Effector memory CD8-positive, alpha-beta T cell (primary cell): ENCODE measurements at places on chromosomes 7 and 10.

- no peak overlapping the region for H3K27ac ChIP-seq
- DNase-seq, result no peak
- H3K27me3 ChIP-seq, result peaks cover 36% of the 10 kb centered on the region
- no peak overlapping the region for H3K4me3 ChIP-seq
These were observed 296.0 kb upstream of the MKI67 start for GRCh38 chr10:128422190-128422589.

DNA sequence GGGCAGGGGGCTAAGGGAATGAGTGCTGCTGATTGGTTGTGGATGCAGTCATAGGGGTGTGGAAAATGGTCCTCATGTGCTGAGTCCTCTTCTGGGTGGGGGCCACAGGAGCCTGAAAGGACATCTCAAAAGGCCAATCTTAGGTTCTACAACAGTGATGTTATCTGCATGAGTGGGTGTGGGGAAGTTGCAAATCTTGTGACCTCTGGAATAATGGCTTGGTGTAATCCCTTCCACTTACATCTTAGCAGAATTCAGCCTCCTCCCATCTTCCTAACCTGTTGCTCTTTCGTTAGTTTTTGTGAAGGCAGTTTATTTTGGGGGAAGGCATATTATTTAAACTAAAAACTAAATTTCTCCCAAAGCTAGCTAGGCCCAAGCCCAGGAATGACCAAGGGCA lies 42.0 kb upstream of the OIT3 start:
- H3K36me3 ChIP-seq, result no peaks in the 10 kb centered on the region
- H3K27me3 ChIP-seq, result no peaks in the 10 kb centered on the region
- H3K4me1 ChIP-seq, result no peaks in the 10 kb centered on the region
- H3K27ac ChIP-seq, result no peak overlapping the region
- no peak overlapping the region for H3K4me3 ChIP-seq

DNA sequence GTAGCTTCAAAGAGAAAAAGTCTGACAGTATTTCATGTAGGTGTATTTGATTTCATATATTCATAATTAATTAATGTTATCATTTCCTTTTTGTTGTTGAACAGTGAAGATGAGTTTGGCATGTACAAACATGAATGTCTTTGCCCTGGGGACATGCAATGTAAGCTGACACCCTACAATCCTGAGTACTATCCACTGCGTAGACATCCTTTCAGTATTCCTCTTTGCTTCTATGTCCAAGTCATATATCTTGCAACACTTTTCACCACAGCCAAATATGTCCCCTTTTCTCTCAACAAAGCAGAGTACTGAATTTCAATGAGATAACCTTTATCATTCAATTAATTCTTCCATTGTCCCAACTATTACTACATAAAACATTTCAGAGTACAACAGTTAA lies 93.6 kb downstream of the GPR37 start:
- H3K4me1 ChIP-seq, result no peaks in the 10 kb centered on the region
- no peaks in the 10 kb centered on the region for H3K36me3 ChIP-seq
- H3K27me3 ChIP-seq, result no peaks in the 10 kb centered on the region
- no peak overlapping the region for H3K27ac ChIP-seq
- no peak overlapping the region for H3K4me3 ChIP-seq

DNA sequence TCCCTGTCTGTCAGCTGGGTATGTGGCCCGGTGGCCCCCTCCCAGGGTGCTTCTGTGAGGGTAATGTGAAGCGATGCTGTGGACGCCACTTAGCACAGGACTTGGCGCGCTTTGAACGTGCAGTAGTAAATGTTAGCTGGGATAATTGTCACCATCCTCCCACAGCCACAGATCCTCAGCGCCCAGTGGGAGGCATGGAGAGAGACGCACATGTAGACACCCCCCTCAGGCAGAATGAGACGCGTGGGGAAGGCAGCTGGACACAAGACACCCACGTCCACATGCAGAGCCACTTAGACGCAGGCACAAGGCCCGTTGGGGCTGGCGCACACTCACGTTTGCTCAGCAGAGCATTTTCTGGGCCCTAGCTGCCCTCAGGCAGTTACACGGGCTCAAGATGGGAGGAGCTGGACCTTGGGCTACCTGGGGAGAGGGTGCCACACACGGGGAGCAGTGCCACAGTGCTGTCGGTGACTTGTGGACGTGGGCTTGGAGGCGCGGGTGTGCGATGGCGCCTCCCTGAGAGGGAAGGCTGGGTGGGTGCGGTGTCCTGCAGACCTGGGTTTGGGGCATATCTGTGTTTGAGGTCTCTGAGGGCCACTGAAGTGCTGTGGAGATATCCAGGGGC lies 26.4 kb downstream of the ADCYAP1R1 start:
- H3K4me1 ChIP-seq, result no peaks in the 10 kb centered on the region
- H3K27me3 ChIP-seq, result peaks cover 6% of the 10 kb centered on the region
- no peak for DNase-seq

- no peak overlapping the region for H3K4me3 ChIP-seq
- no peak overlapping the region for H3K27ac ChIP-seq
- no peak for DNase-seq
- H3K27me3 ChIP-seq, result no peaks in the 10 kb centered on the region
These were observed 200.1 kb upstream of the FOXP2 start for GRCh38 chr7:114214466-114214865.

DNA sequence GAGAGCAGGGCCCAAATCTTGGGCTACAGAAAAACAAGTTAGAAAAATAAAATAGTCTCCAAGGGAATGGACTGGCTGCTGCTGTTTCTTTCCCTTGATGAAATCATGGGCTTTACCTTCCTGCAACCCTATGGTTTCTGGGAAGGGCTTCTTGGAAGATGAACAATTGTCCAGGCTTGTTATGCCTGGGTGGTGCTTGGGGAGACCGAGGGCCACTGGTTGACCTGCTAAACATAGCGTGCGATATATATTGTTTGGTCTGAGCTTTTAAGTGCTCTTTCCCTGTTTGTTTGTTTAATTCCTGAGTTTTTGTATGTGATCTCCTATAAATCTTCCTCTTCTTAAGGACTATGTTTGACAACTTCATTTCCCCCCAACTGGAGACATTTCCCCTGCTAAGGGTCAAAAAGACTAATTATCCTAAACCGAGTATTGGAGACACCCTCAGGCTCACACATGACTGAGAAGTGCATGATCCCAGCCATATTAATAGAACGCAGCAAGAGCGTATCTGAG lies 37.9 kb downstream of the SLC25A28 start:
- H3K4me1 ChIP-seq, result no peaks in the 10 kb centered on the region
- peaks cover 50% of the 10 kb centered on the region for H3K27me3 ChIP-seq
- H3K4me3 ChIP-seq, result no peak overlapping the region
- no peak for DNase-seq
- no peak overlapping the region for H3K27ac ChIP-seq

- peaks cover 13% of the 10 kb centered on the region for H3K36me3 ChIP-seq
- H3K4me1 ChIP-seq, result peaks cover 15% of the 10 kb centered on the region
- H3K27ac ChIP-seq, result no peak overlapping the region
- no peak overlapping the region for H3K4me3 ChIP-seq
- H3K27me3 ChIP-seq, result no peaks in the 10 kb centered on the region
- no peak for DNase-seq
These were observed 39.3 kb downstream of the SPDYE5 start for GRCh38 chr7:75531359-75531821.

DNA sequence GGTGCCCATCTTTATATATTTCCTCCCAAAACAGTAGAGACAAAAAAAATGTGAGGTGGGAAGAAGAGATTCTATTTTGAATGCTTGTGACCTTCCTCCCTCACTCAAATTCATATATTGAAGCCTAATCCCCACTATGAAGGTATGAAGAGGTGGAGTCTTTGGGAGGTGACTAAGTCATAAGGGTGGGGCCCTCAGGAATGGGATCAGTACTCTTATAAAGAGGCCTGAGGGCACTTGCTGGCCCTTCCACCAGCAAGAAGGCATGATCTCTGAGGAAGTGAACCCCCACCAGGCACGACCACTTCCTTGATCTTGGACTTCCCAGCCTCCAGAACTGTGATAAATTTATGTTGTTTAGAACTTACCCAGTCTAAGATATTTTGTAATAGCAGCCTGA lies 517.2 kb upstream of the CNTNAP2 start:
- no peaks in the 10 kb centered on the region for H3K4me1 ChIP-seq
- H3K27me3 ChIP-seq, result no peaks in the 10 kb centered on the region
- H3K36me3 ChIP-seq, result no peaks in the 10 kb centered on the region
- no peak overlapping the region for H3K27ac ChIP-seq
